ENCODE measurements at places on chromosomes 11 and 22. TPM values are rescaled to one million over a fixed set of nuclear protein-coding genes. Genes with fewer than 3 reads are reported as not detected.

Gene SLC22A9
- total RNA-seq: not detected

GRCh38 chr11:3119141-3119821 is 45.8 kb downstream of the OSBPL5 start:
- peaks cover 35% of the 10 kb centered on the region for H3K36me3 ChIP-seq
- no peak overlapping the region for H3K27ac ChIP-seq
- no peak for DNase-seq

Gene C11orf97
- not detected for total RNA-seq

- no peak for DNase-seq
- no peaks in the 10 kb centered on the region for H3K27me3 ChIP-seq
- H3K4me3 ChIP-seq: no peak overlapping the region
- no peak overlapping the region for H3K27ac ChIP-seq
- H3K36me3 ChIP-seq: no peaks in the 10 kb centered on the region
These were observed 21.7 kb upstream of the IFITM3 start for GRCh38 chr11:342328-342727.

GRCh38 chr11:65286686-65287085 is 24.9 kb downstream of the POLA2 start:
- DNase-seq: no peak
- H3K36me3 ChIP-seq: peaks cover 26% of the 10 kb centered on the region
- H3K4me1 ChIP-seq: no peaks in the 10 kb centered on the region
- no peak overlapping the region for H3K27ac ChIP-seq

GRCh38 chr11:108973402-108974162 is 308.7 kb downstream of the DDX10 start:
- no peak for DNase-seq
- no peaks in the 10 kb centered on the region for H3K27me3 ChIP-seq
- no peak overlapping the region for H3K4me3 ChIP-seq
- no peaks in the 10 kb centered on the region for H3K4me1 ChIP-seq
- H3K27ac ChIP-seq: no peak overlapping the region

DNA sequence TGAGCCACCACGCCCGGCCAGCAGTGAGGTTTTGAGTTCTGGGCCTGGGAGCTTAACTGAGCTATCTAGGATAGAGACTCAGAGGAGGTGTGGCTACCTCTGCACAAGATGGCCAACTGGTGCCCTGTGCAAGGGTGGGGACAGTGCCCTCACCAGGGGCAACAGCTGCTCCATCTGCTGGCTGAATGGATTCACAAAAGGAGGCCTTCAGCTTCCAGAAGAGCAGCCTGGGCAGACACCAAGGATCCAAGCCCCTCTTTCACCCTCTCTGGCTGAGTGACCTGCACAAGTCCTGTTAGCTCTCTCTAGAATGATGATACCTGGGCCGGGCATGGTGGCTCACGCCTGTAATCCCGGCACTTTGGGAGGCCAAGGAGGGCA is 33.5 kb upstream of the BAIAP2L2 start:
- no peak overlapping the region for H3K27ac ChIP-seq
- H3K4me3 ChIP-seq: no peak overlapping the region
- H3K4me1 ChIP-seq: no peaks in the 10 kb centered on the region

Gene ANO1
- 244 TPM for total RNA-seq

- H3K4me1 ChIP-seq: no peaks in the 10 kb centered on the region
- H3K4me3 ChIP-seq: no peak overlapping the region
- DNase-seq: no peak
- H3K36me3 ChIP-seq: no peaks in the 10 kb centered on the region
- H3K27me3 ChIP-seq: no peaks in the 10 kb centered on the region
These were observed 6.6 kb upstream of the MRGPRG start for GRCh38 chr11:3225159-3225758.

- no peak overlapping the region for H3K4me3 ChIP-seq
- H3K27me3 ChIP-seq: no peaks in the 10 kb centered on the region
- peak; percentile 72 for DNase-seq
- H3K27ac ChIP-seq: no peak overlapping the region
- no peaks in the 10 kb centered on the region for H3K4me1 ChIP-seq
These were observed 14.5 kb upstream of the MS4A7 start for GRCh38 chr11:60363542-60364470.

DNA sequence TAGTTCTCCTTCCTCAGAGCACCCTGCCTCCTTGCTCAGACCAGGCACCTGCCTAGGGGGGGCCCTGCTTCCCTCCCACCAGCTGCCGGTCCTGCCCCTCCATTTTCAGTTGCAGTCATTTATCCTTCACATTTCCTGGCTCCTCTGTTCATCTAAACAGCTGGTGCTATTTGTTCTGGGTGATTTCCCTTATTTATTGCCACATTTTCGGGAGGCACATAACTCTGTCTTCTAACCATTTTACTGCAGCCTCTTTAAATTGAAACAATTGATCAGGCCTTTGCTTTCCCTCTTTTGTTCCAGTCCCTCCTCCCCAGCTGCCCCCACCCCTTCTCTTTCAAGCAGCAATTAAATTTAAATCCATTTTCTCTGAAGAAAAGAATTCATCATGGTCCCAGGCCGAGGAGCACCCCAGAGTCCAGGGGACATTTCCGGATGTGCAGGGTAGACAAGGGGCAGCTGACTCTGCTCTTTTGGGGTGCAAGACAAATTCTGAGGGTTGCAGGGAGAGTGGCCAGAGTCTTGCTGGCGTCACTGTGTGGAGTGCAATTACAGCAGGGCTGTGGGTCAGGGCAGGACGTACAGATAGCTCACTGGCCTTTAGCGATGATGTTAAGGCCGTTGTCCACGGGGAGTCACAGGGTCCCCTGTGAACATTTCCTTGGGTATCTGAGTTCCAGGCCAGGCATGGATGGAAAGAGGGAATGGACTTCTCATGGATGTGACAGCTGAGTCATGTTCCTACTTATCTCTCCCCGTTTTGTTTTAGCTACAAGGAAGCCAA is 476.4 kb downstream of the TBC1D22A start:
- DNase-seq: no peak
- no peaks in the 10 kb centered on the region for H3K36me3 ChIP-seq
- no peaks in the 10 kb centered on the region for H3K4me1 ChIP-seq

DNA sequence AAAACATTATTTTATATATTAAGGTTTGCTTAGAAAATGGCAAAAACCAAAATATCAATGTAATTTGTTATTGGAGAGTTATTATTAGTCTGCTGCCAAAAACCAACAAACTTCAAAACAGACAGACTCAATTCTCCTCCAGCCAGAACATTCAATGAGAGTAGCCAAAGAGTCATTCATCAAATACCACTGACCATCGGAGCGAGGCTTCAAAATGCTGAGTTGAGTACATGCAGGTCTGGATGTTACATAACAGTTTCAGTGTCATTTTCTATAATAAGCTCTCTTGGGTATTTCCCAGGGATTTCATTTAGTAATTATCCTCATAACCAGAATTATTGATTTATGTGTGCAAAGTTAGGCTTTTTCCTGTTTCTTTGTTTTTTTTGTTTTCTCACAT is 42.6 kb downstream of the CHST1 start:
- H3K4me3 ChIP-seq: no peak overlapping the region
- DNase-seq: no peak
- H3K27ac ChIP-seq: no peak overlapping the region
- no peaks in the 10 kb centered on the region for H3K4me1 ChIP-seq
- no peaks in the 10 kb centered on the region for H3K27me3 ChIP-seq

GRCh38 chr11:7872890-7873289 is 58.2 kb downstream of the OR10A6 start:
- no peaks in the 10 kb centered on the region for H3K4me1 ChIP-seq
- H3K27ac ChIP-seq: no peak overlapping the region
- DNase-seq: no peak

DNA sequence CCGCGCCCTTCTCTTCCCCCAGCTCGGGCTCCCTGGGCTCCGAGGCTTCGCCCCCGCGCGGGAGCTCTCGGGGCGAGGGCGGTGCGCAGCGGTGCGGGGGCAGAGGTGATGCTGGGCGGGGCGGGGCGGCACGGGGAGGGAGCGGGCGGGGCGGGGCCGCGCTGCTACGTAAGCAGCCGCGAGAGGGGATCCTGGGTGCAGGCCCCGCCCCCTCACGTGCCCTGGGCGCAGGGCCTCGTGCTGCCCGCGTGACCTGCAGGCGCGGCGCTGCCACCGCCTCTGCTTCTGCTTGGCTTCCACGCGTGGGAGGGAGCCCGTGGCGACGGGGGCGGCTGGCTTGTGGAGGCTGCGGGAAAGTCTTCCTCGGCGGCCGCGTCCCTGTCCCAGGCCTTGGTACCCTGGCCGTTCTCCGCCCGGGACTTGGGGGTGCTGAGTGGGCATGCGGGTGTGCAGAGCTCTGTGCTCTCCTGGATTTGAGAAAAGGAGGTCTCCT is 132.6 kb upstream of the HSD17B12 start:
- H3K4me1 ChIP-seq: no peaks in the 10 kb centered on the region
- no peaks in the 10 kb centered on the region for H3K27me3 ChIP-seq
- no peaks in the 10 kb centered on the region for H3K36me3 ChIP-seq
- peak overlapping the region; percentile 33 for H3K4me3 ChIP-seq
- H3K27ac ChIP-seq: no peak overlapping the region
- no peak for DNase-seq

Gene OR5D16
- total RNA-seq: not detected

GRCh38 chr11:77208535-77208934 is 80.5 kb downstream of the MYO7A start:
- H3K36me3 ChIP-seq: no peaks in the 10 kb centered on the region
- no peaks in the 10 kb centered on the region for H3K4me1 ChIP-seq
- H3K4me3 ChIP-seq: no peak overlapping the region
- H3K27me3 ChIP-seq: no peaks in the 10 kb centered on the region

DNA sequence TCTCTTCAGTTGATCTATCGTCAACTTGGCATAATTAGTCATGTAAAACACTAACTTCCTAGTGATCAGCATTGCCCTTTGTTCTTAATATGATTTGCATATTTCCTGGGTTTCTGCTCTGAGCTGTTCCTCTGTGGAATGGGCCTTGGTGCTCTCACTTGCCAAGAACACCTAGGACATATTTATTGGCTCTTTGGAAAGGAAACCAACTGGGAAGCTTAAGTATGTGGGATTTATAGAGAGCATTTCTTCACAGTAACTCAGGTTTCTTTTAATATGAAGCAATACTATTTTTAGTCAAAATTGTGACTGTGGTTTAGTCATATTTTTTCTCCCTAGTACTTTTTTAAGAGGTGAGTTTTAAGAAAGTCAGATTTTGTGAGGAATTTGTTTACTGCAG is 28.8 kb downstream of the FAT3 start:
- no peaks in the 10 kb centered on the region for H3K27me3 ChIP-seq
- no peaks in the 10 kb centered on the region for H3K36me3 ChIP-seq
- H3K4me3 ChIP-seq: no peak overlapping the region
- DNase-seq: no peak
- H3K27ac ChIP-seq: peak overlapping the region; percentile 43

DNA sequence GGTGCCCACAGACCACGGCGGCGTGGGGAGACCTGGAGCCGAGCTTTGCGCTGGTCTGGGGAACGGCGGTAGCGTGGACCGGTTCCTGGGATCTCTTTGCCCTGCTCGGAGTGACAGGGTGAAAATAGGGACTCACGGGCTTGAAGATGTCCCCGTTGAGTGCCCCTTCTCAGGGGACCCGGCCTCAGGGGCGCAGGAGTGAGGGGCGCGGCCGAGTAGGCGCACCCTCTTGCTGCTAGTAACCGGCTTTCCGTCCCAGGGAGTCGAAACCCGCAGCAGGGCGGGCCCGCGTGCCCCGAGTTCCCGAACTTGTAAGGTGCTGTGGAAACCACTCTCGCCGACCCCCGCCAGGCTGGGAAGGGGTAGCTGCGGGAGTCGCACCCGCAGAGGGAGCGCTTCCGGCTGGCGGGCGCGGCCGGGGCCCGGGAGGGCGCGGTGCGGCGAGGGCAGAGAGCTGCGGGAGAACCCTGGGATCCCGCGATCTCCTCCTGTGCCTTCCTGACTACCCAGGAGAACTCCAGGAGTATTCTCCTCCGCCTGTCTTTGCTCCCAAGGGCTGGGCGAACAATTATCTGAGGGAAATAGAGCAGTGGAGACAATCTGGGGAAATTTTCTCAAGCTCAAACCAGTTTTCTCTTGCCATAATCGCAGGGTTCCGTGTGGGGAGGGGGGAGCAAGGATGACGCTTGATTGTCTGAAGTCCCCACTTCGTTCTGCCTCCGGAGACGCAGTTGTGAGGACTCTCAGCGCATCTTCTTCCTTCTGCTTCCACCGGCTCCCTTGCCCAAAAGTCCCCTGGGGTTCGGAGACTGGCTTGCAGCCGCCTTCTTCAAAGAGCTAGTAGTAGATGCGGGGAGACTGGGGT is 666 bp downstream of the NELL1 start:
- H3K36me3 ChIP-seq: no peaks in the 10 kb centered on the region
- H3K4me1 ChIP-seq: no peaks in the 10 kb centered on the region
- DNase-seq: no peak
- no peak overlapping the region for H3K27ac ChIP-seq
- H3K4me3 ChIP-seq: no peak overlapping the region

- H3K4me1 ChIP-seq: peaks cover 9% of the 10 kb centered on the region
- H3K27me3 ChIP-seq: no peaks in the 10 kb centered on the region
- DNase-seq: no peak
- no peaks in the 10 kb centered on the region for H3K36me3 ChIP-seq
- H3K27ac ChIP-seq: peak overlapping the region; percentile 77
These were observed 310 bp downstream of the TCF20 start for GRCh38 chr22:42270176-42270509.

Gene MSANTD4
- total RNA-seq: 13.6 TPM

Gene AP5B1
- 31.8 TPM for total RNA-seq

DNA sequence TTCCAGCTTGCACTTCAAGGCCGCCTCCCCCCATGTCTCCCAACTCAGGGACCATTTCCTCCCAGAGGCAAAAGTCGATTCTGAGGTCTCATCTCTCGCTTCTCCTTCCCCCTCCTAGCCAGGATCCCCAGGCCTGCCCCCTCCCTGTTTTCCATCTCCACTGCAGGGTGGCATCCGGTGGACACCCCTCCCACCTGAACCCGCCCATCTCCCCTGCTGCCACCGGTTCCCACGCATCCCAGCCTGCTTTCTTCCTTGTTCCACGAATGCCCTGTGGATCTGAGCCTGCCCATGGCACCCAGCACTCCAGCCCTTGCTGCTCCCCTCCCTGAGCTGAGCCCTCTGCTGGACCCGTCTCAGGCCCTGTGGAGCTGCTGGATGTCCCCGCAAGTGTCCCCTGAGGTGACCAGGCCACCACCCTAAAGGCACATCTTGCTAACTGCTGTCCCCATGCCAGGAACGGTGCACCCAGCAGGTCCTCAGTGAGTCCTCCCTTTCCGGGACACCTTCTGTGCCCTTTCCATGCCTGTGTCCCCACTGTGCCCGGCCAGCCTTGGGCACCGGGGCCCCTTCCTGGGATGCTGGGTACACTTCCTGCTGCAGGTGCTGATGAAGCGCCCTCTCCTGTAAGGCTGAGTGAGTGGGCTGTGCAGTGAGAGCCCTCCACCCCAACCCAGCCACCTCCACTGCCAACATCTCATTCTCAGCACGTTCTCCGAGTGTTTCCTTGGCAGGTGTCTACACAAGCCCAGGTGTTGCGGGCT is 936 bp downstream of the IL17REL start:
- peaks cover 24% of the 10 kb centered on the region for H3K27me3 ChIP-seq
- no peak overlapping the region for H3K27ac ChIP-seq
- H3K4me1 ChIP-seq: no peaks in the 10 kb centered on the region

GRCh38 chr22:50452649-50453048 is 22.2 kb downstream of the SBF1 start:
- H3K27me3 ChIP-seq: no peaks in the 10 kb centered on the region
- DNase-seq: no peak
- H3K36me3 ChIP-seq: peaks cover 70% of the 10 kb centered on the region
- H3K4me3 ChIP-seq: no peak overlapping the region
- no peak overlapping the region for H3K27ac ChIP-seq
- no peaks in the 10 kb centered on the region for H3K4me1 ChIP-seq

Gene IFT27
- 2.7 TPM for total RNA-seq

GRCh38 chr22:48396091-48396784 is 1431.4 kb downstream of the BRD1 start:
- DNase-seq: no peak
- no peaks in the 10 kb centered on the region for H3K36me3 ChIP-seq
- H3K27ac ChIP-seq: no peak overlapping the region
- H3K4me3 ChIP-seq: no peak overlapping the region
- no peaks in the 10 kb centered on the region for H3K4me1 ChIP-seq

Gene FADS3
- 191 TPM for total RNA-seq

Measured in ascending aorta (tissue), 2 donors.